ENCODE measurements at places on chromosomes 2 and 18.

DNA sequence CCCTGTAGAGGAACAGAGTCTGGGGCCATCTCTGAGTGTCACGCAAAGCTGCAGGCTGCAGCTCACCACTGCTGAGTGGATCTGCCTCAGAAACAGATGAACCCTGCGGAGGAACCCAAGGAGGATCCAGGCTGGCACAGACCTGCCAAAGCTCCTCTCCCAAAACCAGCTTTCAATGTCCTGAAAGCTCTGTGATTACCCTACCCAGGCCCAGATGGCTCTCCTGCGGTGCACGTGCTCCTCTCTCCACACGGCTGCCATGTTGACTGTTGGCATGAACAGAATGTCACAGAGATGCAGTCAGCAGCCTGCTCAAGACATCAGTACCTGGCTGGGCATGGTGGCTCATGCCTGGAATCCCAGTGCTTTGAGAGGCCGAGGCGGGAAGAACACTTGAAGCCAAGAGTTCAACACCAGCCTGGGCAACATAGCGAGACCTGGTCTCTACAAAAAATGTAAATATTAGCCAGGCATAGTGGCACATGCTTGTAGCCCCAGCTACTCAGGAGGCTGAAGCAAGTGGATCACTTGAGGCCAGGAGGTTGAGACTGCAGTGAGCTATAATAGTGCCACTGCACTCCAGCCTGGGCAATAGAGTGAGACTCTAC is 216.8 kb downstream of the MGAT5 start:
- DNase-seq = peak; percentile 16

- no peak for DNase-seq
These were observed 529.8 kb upstream of the CNTNAP5 start for GRCh38 chr2:123495241-123495640.

GRCh38 chr2:76870581-76870980 is 651.6 kb downstream of the LRRTM4 start:
- no peak for DNase-seq

DNA sequence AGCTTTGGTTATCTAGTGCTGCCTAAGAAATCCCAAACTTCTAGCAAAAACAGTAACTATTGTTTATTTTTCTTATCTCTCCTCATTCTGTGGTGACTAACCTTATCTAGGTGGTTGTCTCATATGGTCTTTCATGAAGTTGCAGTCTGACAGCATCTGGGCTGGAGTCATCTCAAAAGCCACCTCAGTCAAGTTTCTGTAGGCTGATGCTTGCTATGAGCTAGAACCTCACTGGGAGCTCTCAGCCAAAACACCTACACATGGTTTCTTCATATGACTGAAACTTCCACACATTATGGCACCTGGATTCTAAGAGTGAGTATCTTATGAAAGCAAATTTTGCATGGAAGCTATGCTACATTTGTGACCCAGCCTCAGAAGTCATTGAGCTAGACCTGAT is 596.4 kb upstream of the VRK2 start:
- DNase-seq = no peak

GRCh38 chr2:119267604-119268003 is 44.0 kb downstream of the STEAP3 start:
- DNase-seq = no peak

Data from head of caudate nucleus (tissue), 42 donors.